Activated CD4-positive, alpha-beta memory T cell treated with anti-CD3 and anti-CD28 coated beads, Interleukin-2, amount 10 ng/mL, durations not matched to agents 7 days and 5 days (primary cell): ENCODE measurements at places on chromosomes 7 and 10. TPM values are rescaled to one million over a fixed set of nuclear protein-coding genes. Genes with fewer than 3 reads are reported as not detected.

GRCh38 chr10:62231805-62232204, 36.8 kb downstream of the RTKN2 start:
- no peak for DNase-seq

DNA sequence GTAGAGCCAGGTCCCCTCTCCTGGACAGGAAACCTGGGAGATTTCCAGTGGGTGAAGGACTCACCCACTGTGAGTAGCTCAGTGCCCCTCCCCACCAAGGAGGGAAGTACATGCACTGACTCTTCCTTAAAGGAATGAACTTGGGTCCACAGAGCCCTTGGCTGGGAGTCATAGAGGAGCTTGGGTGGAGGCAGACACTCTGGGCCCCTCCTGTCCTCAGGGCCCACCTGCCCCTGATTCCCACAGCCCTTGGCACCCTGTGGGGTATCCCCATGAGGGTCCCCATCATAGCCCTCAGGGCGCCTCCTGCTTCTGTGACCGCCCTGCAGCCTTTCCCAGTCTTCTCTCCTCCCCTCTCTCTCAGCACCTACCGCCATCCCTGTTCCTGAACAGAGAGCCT, 3.7 kb downstream of the EN2 start:
- DNase-seq = no peak

- DNase-seq = no peak
Observed at GRCh38 chr7:17523813-17524739, 225.6 kb downstream of the AHR start.

- DNase-seq = no peak
Observed at GRCh38 chr10:121459622-121460453, 138.4 kb downstream of the FGFR2 start.

- no peak for DNase-seq
Observed at GRCh38 chr7:94384315-94384714, 10.4 kb upstream of the COL1A2 start.

DNA sequence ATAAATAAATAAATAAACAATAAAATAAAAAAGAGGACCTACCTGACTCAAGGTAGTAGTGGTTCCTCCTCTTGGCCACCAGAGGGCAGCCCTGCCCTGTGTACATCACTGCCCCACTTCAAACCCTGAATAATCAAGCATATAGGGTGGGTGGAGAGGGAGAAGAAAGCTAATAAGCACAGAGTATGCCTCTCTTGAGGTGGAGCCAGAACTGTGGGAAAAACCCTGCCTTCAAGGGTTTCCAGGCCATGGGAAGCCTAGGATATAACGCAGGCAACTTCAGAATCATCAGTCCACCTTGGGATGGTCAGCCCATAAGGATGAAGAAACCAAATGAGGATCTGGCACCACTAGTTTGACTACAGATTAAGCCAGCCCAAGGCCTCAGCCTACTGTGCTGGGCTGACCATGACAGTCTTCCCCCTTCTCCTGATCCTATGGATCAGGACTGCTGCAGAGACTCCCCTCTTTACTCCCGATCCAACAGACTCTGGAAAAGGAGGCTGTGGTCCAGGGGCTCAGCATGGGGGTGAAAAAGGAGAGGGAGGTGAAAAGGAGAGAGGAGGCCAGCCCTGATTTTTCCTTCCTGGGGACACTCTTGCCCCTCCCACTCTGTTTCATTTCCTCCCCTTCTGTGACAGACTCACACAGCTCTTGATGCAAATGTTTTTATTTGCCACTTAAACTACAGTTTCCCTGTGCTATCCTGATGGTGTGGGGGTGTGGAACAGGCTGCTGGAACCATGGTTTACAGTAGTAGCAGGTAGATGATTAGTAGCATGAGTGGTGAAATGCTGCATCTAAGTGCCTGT, 10.1 kb downstream of the AVPI1 start:
- peak; percentile 52 for DNase-seq

DNA sequence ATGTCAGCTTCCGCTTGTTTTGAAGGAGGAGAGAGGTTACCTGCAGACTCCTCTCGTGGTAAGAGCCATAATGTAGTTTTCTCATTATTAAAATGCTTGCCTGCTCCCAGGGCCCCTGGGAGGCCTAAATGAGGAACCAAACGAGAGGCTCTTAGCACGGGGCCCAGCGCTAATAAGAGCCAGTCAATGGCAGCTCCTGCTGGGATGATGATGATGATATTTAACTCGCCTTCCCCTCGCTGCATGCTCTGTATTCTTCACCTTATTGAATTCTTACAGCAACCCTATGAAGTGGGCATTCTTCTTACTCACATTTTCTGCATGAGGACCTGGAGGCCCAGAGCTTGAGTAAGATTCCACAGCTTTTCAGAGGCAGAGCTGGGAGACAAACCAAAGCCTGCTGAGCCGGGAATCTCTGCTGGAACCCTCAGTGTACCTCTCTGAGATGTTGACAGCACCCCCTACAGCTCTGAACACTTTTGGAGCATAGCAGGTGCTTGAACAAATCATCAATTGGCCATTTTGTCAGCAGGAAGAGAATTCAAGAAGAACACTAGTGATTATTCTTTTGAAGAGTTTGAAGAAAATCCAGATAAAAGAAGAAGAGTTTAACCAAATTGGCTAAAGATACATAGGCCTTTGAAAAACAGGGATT, 93.1 kb upstream of the HABP2 start:
- no peak for DNase-seq

- no peak for DNase-seq
Observed at GRCh38 chr7:875476-876076, 778 bp upstream of the GET4 start.

DNA sequence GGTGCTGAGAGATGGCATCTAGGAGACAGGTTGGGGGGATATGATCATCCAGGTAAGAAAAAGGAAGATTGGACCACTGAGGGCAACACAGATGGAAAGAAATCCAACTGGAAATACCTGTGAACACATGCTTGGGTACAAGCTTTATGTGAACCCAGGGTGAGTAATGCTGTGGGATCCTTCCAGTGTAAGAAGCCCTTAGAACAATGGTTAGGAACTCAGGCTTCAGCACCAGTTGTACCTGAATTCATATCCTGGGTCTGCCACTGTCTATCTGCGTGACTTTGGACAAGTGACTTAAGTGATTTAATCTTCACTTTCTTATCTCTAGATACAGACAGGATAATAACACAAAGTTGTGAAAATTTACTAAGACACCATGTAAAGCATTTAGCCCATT, 131.0 kb downstream of the ST7 start:
- no peak for DNase-seq

The NEUROG3 gene
- 0.23 TPM for total RNA-seq

The SPDYE8 gene
- total RNA-seq = not detected
